ENCODE measurements at places on chromosomes 3 and 15. TPM values are rescaled to one million over a fixed set of nuclear protein-coding genes. Genes with fewer than 3 reads are reported as not detected.

DNA sequence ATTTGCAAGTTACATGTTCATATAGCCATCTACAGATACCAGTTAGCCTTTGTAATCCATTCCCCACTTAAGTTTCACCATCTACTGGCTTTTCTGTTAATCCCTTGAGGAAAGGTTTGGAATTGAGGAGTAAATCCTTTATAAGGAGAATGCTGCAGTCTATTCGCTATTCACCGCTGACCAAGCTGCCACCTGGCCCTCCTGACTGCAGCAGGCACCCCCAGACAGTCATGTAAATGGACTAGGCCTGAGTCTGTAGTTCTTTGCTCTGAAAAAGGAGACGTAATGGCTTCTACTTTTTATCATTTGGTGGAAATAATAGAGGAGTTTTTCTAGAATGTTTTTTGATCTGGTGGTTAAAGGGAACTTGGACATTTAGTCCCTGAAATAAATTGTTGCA is 3.2 kb downstream of the HIGD2B start:
- no peak for DNase-seq

Gene CKMT1B
- not detected for total RNA-seq

Gene ROBO2
- not detected for total RNA-seq

Gene CXCR6
- total RNA-seq = 109 TPM

Gene ACAN
- not detected for total RNA-seq

DNA sequence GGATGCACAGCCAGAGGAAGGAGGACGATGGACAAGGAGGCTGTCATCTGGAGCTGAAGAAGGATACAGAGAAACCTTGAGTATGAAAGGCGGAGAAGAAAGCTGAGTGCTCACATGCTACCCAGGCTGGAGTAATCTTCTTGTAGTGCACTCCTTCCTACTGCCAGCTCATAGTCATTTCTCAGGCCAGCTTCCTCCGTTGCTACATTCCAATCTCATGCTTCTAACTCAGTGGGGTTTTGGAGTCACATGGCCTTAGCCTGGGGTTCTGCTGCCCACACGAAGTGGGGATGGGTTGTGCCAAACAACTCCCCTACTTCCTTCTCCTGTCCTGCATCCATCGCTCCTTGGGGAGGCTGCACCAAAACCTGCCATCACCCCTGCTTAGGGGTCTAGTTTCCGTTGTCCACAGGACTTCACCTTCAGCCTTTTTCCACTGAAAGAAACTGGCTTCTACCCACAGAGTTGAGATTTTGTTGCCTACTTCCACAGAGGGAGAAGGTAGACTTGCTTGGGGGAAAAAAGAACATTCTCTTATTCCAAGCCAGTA is 239.9 kb downstream of the EPHB1 start:
- DNase-seq = no peak

GRCh38 chr15:24861014-24861690 is 93.6 kb upstream of the SNRPN start:
- DNase-seq = no peak

Gene ADGRG7
- not detected for total RNA-seq

- no peak for DNase-seq
Measured at GRCh38 chr3:126308394-126309125, 48.6 kb downstream of the KLF15 start.

DNA sequence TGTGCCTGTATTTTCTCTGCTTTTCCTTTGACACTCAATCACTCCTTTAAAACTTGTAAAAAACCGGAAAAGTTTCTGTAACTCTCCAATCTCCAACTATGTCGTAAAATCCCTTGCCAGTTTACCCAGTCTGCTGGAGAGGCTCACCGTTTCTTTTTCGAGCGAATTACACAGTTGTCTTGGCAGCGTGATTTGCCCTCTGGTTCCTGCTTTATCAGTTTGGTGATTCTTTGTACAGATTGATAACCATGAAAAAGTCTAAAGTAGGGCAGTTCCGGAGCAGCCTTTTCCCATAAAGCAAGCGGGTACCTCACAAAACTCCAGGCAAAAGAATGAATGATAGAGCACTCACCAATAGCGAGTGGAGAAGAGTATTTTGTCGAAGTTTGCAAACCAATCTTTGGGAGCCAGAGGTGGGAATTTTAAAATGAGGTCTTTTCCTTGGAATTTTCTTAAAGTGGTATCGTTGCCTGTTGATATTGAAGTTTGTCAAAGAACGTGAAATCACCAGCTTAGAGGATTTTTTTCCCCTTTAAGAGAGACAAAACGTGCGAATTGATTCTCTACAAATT is at the start of gene TTC23:
TTC23 (minus strand) TSS at position 312 of the 572 bp plus-strand sequence. CDS start 20,869 bp downstream, outside the sequence.
- no peak for DNase-seq

DNA sequence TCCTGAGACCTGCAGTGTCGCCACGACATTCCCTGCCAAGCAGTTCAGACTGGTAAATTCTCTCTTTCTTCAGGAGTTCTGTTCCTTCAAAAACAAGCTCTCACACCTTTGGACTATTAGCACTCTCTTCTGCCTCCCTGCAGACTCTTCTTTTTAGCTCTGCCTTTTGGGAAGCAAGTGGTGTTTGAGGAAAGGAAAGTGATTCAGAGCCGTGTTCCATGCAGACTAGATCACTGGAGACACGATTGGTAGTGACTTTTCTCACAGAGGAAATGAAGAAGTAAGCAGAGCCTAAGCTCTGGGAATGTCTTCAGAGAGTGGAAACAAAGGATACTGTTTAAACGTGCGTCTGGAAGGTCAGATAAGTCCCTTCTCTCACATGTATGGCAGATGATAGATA is 270.6 kb upstream of the TPRG1 start:
- DNase-seq = no peak

DNA sequence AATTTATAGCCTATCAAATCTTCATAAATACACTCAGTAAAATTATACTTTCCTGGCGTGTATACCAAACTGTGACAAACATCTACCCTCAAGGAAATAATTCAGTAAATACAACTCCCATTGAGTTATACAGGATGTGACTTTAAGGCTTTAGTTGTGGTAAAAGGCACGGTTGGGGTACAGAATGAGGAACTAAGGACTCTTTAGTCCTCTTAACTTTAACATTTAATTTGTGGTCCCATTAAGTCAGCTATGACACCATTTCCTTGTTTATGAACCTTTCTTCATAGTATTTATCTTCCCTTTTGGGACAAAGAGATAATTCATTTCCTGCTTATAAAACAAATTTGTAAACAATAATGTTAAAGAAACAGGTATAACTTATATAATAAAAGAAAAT is 30.2 kb downstream of the IFT80 start:
- no peak for DNase-seq

- DNase-seq = no peak
Measured at GRCh38 chr15:46088486-46089445, 453.9 kb downstream of the SQOR start.
